ENCODE measurements at places on chromosomes 12 and 14. TPM values are rescaled to one million over a fixed set of nuclear protein-coding genes. Genes with fewer than 3 reads are reported as not detected.

ADCY4 gene
- total RNA-seq = 4.1 TPM

TEX52 gene
- total RNA-seq = 0.35 TPM

TRMT61A gene
- total RNA-seq = 8.8 TPM

CEP170B gene
- total RNA-seq = 3.0 TPM

HOXC11 gene
- total RNA-seq = not detected

TGFB3 gene
- total RNA-seq = 1.9 TPM

CCDC38 gene
- not detected for total RNA-seq

MDP1 gene
- 10.1 TPM for total RNA-seq

TSHR gene
- 1.0 TPM for total RNA-seq

MYBPC1 gene
- total RNA-seq = not detected

KRT83 gene
- not detected for total RNA-seq

PELI2 gene
- 2.5 TPM for total RNA-seq

CLEC6A gene
- not detected for total RNA-seq

DBX2 gene
- not detected for total RNA-seq

GSG1 gene
- total RNA-seq = not detected

RFX4 gene
- total RNA-seq = not detected

GOLGA5 gene
- total RNA-seq = 20.4 TPM

STYK1 gene
- 0.17 TPM for total RNA-seq

HCAR2 gene
- not detected for total RNA-seq

LIN7A gene
- total RNA-seq = not detected

SSTR1 gene
- not detected for total RNA-seq

ERGIC2 gene
- 66.4 TPM for total RNA-seq

INSM2 gene
- not detected for total RNA-seq

CLEC9A gene
- not detected for total RNA-seq

DNAI7 gene
- total RNA-seq = not detected

CFAP73 gene
- total RNA-seq = 0.37 TPM

CAND1 gene
- total RNA-seq = 159 TPM

SVOP gene
- total RNA-seq = not detected

TDG gene
- 33.2 TPM for total RNA-seq

RASSF9 gene
- not detected for total RNA-seq

CMTM5 gene
- total RNA-seq = not detected

All from activated CD4-positive, alpha-beta T cell treated with anti-CD3 and anti-CD28 coated beads, Interleukin-2, amount 10 ng/mL, durations not matched to agents 7 days and 5 days (primary cell).